ENCODE measurements at places on chromosomes 3 and 15.

- no peak for DNase-seq
- no peaks in the 10 kb centered on the region for H3K36me3 ChIP-seq
- H3K4me1 ChIP-seq, result peaks cover 3% of the 10 kb centered on the region
- no peak overlapping the region for H3K27ac ChIP-seq
Measured at GRCh38 chr3:66812136-66812535, 186.0 kb upstream of the KBTBD8 start.

- no peak overlapping the region for H3K4me3 ChIP-seq
- H3K27me3 ChIP-seq, result no peaks in the 10 kb centered on the region
- H3K4me1 ChIP-seq, result no peaks in the 10 kb centered on the region
- no peaks in the 10 kb centered on the region for H3K36me3 ChIP-seq
Measured at GRCh38 chr15:57521503-57521902, 70.2 kb upstream of the MYZAP start.

GRCh38 chr15:72184165-72184811 lies 13.3 kb downstream of the GRAMD2A start:
- no peak overlapping the region for H3K27ac ChIP-seq
- peak overlapping the region; percentile 20 for H3K4me3 ChIP-seq
- DNase-seq, result no peak
- H3K36me3 ChIP-seq, result no peaks in the 10 kb centered on the region

DNA sequence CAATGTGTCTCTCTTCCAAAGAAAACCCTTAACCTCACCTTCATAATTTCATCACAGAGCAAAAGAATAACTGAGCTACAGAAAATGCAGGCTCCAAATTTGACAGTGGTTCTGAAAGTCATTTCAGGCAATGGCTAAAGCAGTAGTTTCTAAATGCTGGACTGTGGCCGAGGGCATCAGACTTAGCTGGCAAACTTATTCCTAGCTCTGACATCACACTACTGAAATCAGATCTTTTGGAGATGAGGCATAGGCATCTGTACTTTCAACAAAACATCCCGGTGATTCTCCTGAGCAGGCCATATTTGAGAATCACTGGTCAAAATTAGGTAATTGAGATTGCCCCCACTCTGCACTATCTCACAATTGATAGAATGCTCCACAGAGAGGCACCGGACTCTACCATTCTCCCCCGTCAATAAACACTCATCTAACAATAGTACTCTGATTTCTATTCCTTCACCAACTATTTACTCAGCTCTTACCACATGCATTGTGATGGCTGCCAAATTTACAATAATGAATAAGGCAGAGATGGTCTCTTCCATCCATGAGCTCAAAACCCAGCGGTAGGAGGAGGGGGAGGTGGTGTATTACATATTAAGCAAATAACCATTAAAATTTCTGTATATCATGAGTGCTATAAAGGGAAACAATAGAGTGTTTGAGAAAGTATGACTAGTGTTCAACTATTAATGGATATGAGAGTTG lies 57.3 kb upstream of the SPRED1 start:
- H3K4me3 ChIP-seq, result no peak overlapping the region
- no peaks in the 10 kb centered on the region for H3K27me3 ChIP-seq
- no peak for DNase-seq
- no peaks in the 10 kb centered on the region for H3K36me3 ChIP-seq
- H3K4me1 ChIP-seq, result no peaks in the 10 kb centered on the region

DNA sequence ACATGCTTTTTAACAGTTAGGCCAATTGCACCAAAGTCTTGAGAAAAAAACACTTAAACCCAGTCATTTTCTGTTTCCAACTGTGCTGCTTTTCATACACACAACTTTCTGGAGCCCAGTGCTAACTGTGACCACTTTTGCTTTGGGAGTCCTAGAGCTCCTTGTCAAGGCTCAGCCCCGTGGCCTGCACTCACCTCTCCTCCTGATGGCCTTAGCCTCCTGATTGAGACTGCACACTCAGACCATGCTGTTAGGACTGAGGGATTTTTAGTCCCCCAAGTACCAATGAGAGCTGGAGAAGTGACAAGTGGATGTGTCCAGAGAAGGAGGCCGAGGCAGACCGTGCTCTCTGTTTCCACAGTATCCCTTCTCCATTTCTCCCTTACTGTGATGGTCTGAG lies 15.2 kb upstream of the RARRES1 start:
- no peak overlapping the region for H3K4me3 ChIP-seq
- DNase-seq, result no peak
- no peaks in the 10 kb centered on the region for H3K27me3 ChIP-seq
- H3K36me3 ChIP-seq, result no peaks in the 10 kb centered on the region

- no peak for DNase-seq
- H3K4me1 ChIP-seq, result peaks cover 4% of the 10 kb centered on the region
- peak overlapping the region; percentile 82 for H3K4me3 ChIP-seq
- H3K27ac ChIP-seq, result no peak overlapping the region
- no peaks in the 10 kb centered on the region for H3K36me3 ChIP-seq
Measured at GRCh38 chr3:124032311-124032880, 40.5 kb upstream of the ROPN1 start.

- H3K27me3 ChIP-seq, result no peaks in the 10 kb centered on the region
- H3K4me3 ChIP-seq, result peak overlapping the region; percentile 97
- peak overlapping the region; percentile 96 for H3K27ac ChIP-seq
- H3K36me3 ChIP-seq, result peaks cover 10% of the 10 kb centered on the region
- DNase-seq, result no peak
Measured at GRCh38 chr15:92884436-92885223, 15.5 kb upstream of the CHD2 start.

- H3K4me1 ChIP-seq, result peaks cover 13% of the 10 kb centered on the region
- no peaks in the 10 kb centered on the region for H3K36me3 ChIP-seq
- no peak overlapping the region for H3K4me3 ChIP-seq
Measured at GRCh38 chr3:188433521-188434150, 279.7 kb downstream of the LPP start.

DNA sequence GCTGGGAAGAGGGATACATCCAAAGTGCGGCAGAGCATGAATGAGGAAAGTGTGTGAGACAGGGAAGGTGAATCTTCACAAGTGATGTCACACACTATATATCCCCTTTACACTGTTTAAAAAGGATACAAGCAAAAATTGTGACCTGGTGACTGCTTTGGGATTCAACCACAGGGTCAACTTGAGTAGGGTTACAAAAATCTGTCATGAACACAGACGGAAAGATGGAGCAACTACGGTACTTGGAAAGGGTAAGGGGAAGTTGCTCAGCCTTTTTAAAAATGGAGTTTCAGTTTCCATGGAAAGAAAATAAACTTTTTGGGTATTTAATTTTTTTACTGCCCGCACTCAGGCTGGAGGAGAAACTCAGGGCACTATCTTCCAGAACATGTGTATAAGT lies 60.3 kb downstream of the B3GNT5 start:
- no peaks in the 10 kb centered on the region for H3K36me3 ChIP-seq
- no peak overlapping the region for H3K4me3 ChIP-seq
- no peak overlapping the region for H3K27ac ChIP-seq
- H3K27me3 ChIP-seq, result no peaks in the 10 kb centered on the region

- H3K4me1 ChIP-seq, result peaks cover 4% of the 10 kb centered on the region
- no peak for DNase-seq
- H3K36me3 ChIP-seq, result no peaks in the 10 kb centered on the region
- H3K4me3 ChIP-seq, result no peak overlapping the region
Measured at GRCh38 chr15:52329150-52329549, 33.5 kb upstream of the MYO5C start.

- no peak overlapping the region for H3K4me3 ChIP-seq
- no peak overlapping the region for H3K27ac ChIP-seq
- peaks cover 23% of the 10 kb centered on the region for H3K27me3 ChIP-seq
- peaks cover 19% of the 10 kb centered on the region for H3K4me1 ChIP-seq
- DNase-seq, result no peak
Measured at GRCh38 chr3:14301558-14301957, 100.8 kb upstream of the SLC6A6 start.

DNA sequence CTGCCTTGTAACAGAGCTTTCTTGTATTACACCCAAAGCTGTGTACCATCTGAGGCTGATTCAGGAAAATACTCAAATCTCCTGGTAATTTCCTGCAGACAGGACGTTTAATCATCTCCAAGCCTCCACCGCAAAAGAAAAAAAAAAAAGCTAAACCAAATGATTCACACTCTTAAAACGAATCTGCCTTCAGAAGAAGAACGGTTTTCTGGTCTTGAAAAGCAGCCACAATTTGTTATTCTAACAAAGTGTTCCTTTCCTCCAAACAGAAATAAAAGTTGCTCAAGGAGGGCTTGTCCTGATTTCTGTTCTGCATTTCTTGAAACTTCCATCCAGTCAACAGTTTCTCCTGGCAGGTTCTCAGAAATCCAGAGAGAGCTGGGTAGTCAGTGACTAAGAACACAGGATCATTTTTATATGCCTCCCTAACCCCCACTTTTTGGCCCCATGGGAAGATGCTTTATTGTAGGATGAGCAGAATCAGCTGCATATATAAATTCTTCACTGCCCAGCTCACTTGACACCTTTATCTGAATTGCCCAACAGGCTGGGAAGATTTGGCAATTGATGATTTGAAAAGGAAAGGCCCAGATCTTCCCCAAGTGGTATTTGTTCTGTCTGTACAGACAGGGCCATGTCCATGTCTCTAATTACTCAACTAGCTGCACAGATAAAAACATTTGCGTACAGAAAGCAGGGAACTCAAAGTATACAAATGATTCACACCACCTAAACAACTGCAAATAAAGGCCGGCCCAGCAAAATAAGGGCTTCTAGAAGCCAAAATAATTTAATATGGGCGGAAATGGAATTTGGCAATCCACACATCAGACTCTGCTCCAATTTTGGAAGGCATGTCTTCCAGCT lies 41.0 kb upstream of the PRICKLE2 start:
- H3K27ac ChIP-seq, result peak overlapping the region; percentile 50
- H3K4me3 ChIP-seq, result peak overlapping the region; percentile 68
- peaks cover 24% of the 10 kb centered on the region for H3K4me1 ChIP-seq
- no peaks in the 10 kb centered on the region for H3K36me3 ChIP-seq

- no peak overlapping the region for H3K4me3 ChIP-seq
- no peaks in the 10 kb centered on the region for H3K36me3 ChIP-seq
- H3K4me1 ChIP-seq, result peaks cover 21% of the 10 kb centered on the region
- no peak for DNase-seq
Measured at GRCh38 chr3:127452321-127452821, 138.2 kb downstream of the TPRA1 start.

DNA sequence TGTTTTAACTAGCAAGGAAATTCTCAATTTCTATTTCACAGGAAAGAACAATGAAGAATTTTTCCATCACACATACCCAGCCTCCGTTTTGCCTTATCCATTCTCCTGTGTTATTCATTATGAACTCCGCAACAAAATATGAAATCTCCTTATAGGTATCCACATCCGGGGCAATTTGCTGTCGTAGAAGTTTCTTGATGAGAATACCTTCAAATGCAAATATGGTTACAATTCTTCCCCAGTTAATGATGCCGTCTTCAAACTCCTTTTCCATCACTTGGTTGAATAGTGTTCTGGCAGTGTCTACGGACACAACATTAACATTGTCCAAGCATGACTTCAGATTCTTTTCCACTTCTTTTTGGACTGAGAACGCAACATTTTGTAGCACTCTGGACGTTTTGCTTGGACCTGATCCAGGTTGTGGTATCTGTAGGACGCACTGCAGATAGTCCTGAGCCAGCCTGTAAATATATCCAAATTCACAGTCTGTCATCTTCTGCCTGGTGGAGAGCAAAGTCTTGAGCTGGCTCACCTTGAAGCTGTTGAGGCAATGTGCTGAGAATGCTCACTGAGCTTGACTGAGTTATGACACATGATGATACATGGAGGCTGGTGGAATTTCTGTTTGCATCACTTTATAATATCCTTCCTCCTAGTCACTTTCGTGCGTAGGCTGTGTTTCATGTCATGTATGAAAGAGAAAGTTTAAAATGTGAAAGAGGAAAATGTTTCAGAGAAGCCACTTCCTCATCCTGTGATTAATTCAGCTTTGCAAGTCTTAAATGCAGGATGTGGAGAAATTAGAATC lies at the start of gene BCL2A1:
Gene BCL2A1, minus strand, starts transcription at position 573 of the 811 bp plus-strand sequence. Its CDS starts 77 bp downstream, at position 496.
- DNase-seq, result peak; percentile 52
- no peak within 1 kb of the TSS for H3K27ac ChIP-seq
- no peak within 1 kb of the TSS for H3K4me3 ChIP-seq

DNA sequence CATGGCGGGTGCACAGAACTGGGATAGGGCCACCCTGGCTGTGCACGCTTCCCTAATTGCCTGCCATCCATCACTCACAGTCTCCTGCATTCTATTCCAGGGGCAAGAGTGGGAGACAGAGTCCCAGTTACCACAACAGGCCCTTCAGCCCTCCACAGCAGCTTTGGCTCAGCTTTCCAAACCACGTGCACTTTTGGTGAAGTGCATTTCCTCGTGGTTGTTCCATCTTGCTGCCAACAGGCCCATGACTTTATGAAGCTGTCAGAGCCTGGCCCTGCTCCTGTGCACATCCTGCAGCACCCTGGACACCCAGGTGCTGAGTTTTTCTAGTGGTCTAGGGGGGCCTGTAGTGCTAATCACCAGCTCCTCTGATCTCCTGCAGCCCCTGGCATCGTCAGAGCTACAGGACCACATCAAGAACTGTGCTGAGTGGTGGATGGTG lies 110.2 kb downstream of the ADCY5 start:
- H3K27ac ChIP-seq, result no peak overlapping the region
- no peaks in the 10 kb centered on the region for H3K4me1 ChIP-seq
- peaks cover 7% of the 10 kb centered on the region for H3K27me3 ChIP-seq
- no peak overlapping the region for H3K4me3 ChIP-seq
